ENCODE measurements at places on chromosomes 12 and 14. TPM values are rescaled to one million over a fixed set of nuclear protein-coding genes. Genes with fewer than 3 reads are reported as not detected.

PRKD1 gene
- total RNA-seq, result 1.0 TPM

LGR5 gene
- 5.0 TPM for total RNA-seq

ALX1 gene
- not detected for total RNA-seq

SLC6A13 gene
- not detected for total RNA-seq

GUCY2C gene
- total RNA-seq, result 52.2 TPM

RAPGEF3 gene
- total RNA-seq, result 10.1 TPM

NGB gene
- not detected for total RNA-seq

CLEC6A gene
- total RNA-seq, result not detected

LMO3 gene
- 0.72 TPM for total RNA-seq

POP5 gene
- 22.8 TPM for total RNA-seq

SERPINA6 gene
- 5.7 TPM for total RNA-seq

KSR2 gene
- total RNA-seq, result 1.3 TPM

KRT82 gene
- not detected for total RNA-seq

RTN1 gene
- 4.7 TPM for total RNA-seq

PTPN6 gene
- 44.8 TPM for total RNA-seq

NFE2 gene
- total RNA-seq, result not detected

SLCO1B3 gene
- not detected for total RNA-seq

CSRNP2 gene
- 17.1 TPM for total RNA-seq

DYRK4 gene
- 26.7 TPM for total RNA-seq

ANKS1B gene
- total RNA-seq, result 3.3 TPM

BMP4 gene
- 14.5 TPM for total RNA-seq

CD163L1 gene
- total RNA-seq, result 7.6 TPM

SLCO1B1 gene
- total RNA-seq, result not detected

B4GALNT3 gene
- total RNA-seq, result 73.7 TPM

C3AR1 gene
- 1.8 TPM for total RNA-seq

KLRF1 gene
- 0.61 TPM for total RNA-seq

RERGL gene
- total RNA-seq, result 0.35 TPM

PRH2 gene
- total RNA-seq, result not detected

RIMBP2 gene
- 5.6 TPM for total RNA-seq

MAX gene
- total RNA-seq, result 107 TPM

SLC25A47 gene
- not detected for total RNA-seq

GPR135 gene
- total RNA-seq, result 1.4 TPM

CACNA2D4 gene
- total RNA-seq, result 3.7 TPM

WIF1 gene
- not detected for total RNA-seq

NKX2-1 gene
- 0.32 TPM for total RNA-seq

P2RX2 gene
- total RNA-seq, result not detected

SYT1 gene
- 3.2 TPM for total RNA-seq

CIDEB gene
- total RNA-seq, result 7.7 TPM

TAS2R31 gene
- total RNA-seq, result 2.0 TPM

CLEC9A gene
- total RNA-seq, result 0.47 TPM

NEDD1 gene
- 17.7 TPM for total RNA-seq

MAP3K12 gene
- 3.2 TPM for total RNA-seq

ZCCHC8 gene
- 20.3 TPM for total RNA-seq

PPP1R1A gene
- total RNA-seq, result 5.2 TPM

PAH gene
- 1.3 TPM for total RNA-seq

SLC39A2 gene
- 3.0 TPM for total RNA-seq

ADAM21 gene
- not detected for total RNA-seq

ANKRD33 gene
- not detected for total RNA-seq

AMN1 gene
- total RNA-seq, result 4.4 TPM

AMIGO2 gene
- total RNA-seq, result 2.0 TPM

PARP2 gene
- 12.5 TPM for total RNA-seq

Measured in colonic mucosa (tissue), 4 donors.